ENCODE measurements at places on chromosomes 6 and 20. TPM values are rescaled to one million over a fixed set of nuclear protein-coding genes. Genes with fewer than 3 reads are reported as not detected.

- DNase-seq, result no peak
These were observed 90.4 kb downstream of the MOXD1 start for GRCh38 chr6:132310921-132311320.

The ZDHHC14 gene
- total RNA-seq, result 17.3 TPM

GRCh38 chr6:101429845-101430244 lies 36.3 kb downstream of the GRIK2 start:
- no peak for DNase-seq

GRCh38 chr6:110622912-110623578 lies 146.6 kb upstream of the SLC22A16 start:
- no peak for DNase-seq

The SYCP2L gene
- total RNA-seq, result 0.12 TPM

Measured in Calu3 (cell line).